ENCODE measurements at places on chromosomes 4 and X.

DNA sequence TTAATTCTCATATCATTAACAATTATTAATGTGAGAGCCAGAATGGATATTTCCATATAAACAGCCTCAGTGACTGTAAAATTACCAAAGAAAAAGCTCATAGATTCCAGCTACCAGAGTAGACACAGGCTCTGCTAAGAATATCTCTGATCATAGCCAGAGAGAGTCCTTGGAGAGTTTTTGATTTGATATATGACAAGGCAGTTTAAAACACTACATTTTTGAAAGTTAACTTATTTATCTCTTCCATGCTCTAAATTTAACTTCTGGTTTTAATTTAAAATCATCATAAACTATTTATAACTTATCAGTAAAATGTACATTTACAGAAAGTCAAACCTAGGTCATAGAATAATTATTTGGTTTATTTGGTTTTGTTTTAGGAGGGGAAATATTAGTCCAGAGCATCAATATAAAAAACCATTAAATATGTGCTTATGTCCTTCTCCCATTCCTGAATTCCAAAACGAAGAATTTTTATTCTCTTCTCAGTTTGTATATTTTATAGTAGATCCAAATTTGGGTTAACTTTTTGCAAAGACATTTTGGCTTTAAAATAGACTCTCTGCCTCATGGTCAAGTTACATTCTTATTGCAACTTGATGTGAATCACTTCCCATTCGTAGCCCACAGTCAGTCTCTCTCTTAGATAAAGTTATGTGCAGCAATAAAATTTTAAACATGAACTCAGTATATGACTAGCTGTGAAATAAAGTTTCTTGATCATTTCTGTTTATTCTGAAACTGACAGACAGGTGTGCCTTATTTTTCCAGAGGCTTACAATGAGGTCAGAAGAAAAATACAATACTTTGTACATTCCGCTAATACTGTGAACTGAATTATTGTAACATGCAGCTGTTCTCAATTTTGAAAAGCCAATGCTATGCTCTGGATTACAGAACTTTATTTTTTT, 267.1 kb downstream of the PAPSS1 start:
- DNase-seq, result no peak

DNA sequence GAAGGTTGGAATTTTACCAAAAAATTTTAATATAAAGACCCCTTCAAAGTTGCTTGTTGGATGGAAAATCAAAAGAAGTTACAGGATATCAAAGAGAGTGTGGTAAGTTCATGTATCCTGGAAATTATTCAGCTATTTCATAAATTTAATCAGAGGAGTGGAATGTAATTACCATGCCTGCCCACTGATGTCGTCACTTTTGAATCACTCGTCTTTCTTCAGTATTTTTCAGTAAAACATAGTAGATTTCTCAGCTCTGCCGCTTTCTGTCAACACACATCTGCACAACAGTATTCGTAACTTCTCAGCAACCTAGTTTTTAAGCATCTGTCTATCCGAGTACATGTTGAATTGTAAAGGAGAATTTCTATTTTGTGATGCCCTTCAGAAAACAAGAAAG, 2163.0 kb upstream of the AGA start:
- no peak for DNase-seq

DNA sequence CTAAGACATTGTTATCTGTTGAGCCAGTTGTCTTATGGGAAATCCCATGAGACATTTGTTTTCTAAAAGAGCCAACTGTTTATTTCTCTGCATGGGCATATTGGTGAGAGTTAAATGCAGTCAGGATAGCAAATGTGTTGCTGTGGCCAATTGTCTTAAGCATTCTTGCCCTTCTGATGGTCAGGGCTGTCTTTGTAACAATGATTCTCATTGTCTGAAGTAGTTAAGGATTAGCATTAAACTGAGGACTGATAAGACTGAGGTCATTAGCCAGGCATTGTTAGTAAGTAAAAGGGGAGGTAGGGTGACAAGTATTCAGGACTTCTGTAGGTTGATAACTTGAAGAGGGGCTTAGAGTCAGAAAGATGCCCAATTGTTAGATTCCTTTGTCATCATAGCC, 11.2 kb upstream of the MORF4L2 start:
- DNase-seq, result no peak

GRCh38 chr4:187944179-187944578, 51.4 kb upstream of the ZFP42 start:
- no peak for DNase-seq

- no peak for DNase-seq
Measured at GRCh38 chrX:56817179-56817578, 88.1 kb downstream of the NBDY start.

DNA sequence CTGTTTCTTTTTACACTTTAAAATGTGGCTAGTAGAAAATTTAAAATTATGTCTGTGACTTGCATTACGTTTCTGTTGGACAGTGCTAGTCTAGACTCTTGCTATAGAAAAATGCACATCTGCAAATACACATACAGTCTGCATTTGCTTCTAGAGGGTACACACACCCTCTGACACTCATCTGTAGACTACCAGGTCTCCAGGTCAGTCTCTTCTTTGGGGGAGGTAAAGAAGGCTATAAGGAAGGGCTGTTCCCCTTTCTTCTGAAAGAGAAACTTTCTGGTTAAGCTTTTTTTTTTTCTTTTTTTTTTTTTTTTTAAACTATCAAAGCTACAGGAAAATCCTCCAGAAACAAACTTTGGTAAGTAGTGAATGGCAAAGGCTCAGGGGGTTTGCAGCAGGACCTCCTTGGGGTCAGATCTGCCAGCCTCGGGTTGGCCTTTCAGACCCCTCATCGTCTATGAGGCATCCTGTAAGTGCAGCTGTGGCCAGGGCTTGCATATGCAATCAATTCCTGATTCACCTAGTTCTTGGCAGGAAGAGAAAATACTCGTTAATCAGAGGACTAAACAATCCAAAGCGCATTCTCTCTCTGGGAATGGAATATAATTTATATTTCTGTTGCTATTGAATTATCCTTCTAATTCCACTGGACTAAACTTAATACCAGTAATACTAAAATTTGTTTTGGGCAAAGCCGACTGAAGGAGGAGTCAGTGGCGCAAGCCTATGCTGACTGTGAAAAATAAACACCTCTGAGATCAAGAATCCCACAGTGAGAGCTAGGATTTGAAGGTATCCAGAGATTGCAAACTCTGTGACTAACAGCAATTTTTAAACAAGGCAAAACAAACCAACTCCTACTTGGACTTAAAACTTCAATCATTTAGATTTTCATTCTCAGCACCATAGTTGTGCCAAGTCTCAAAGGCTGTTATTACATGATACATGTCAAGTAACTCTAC, 109.3 kb upstream of the TBC1D9 start:
- DNase-seq, result no peak

DNA sequence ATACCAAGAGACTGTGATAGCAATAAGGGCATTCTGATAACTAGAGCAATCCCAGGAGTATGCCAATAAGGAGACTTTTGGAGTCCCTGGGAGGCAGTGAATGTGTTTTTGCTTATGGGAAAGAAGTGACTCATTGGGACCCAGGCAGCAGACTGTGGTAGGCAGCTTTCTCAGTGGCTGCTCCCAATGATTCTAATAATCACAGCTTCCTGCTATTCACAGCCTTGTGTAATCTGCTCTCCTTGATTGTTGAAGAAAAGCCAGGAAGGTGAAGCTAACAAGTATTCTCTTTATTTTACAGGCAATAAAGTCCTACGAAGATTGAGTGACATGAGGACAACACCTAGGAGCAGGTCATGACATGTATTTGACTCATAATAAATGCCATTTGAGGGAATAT, 70.3 kb upstream of the DDX60 start:
- no peak for DNase-seq

DNA sequence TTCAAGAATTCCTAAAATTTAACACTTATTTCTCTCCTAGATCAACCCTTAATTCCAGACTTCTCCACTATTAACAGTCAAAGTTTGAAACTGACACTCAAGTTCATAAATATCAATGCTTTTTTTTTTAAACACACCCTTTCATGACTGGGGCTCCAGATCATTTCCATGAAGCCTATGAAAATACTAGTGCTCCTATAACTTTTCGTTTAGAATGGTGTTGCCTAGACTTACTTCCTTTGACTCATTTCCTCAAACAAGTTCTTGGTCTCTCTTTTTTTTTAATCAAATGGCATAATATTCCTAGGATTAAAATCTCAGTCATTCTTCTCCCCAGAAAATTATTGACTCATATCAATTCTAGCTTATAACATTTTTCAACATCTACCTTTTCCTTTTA, 13.1 kb downstream of the ZMAT1 start:
- DNase-seq, result no peak

DNA sequence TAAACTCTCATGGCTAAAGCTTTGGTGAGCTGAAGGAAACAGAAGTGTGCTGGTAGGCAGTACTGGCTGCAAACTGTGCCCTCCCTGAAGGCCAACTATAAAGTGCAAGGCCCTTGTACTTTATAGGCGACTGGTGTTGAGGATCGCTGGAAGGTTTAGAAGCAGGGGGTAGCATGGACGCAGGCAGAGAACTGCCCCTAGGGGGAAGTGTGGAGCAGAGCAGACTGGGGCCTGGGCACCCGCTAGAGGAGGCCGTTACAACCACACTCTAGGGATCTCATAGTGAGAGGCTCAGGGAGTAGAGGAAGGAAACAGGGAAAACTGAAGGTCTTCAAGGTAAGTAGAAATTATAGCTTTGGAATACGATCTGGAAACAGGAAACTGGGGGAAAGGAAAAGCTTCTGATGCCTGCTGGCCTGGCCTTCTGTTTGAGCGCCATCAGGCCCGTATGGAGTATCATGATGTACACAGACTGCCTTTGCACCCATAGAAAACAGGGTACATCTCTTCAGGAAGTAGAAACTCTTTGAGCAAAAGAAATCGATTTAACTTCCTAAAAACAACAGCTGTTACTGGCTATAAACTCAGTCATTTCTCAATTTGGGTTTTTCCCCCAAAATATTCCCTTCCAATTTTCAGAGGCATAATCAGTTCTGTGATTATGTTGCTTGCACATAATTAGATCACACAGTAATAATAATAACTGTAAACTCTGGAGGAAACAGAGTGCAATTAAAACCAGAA, 23.9 kb upstream of the TMSB4X start:
- no peak for DNase-seq

GRCh38 chrX:13569479-13570260, at the start of gene EGFL6:
TSS of gene EGFL6 (plus strand) at chrX:13569601. CDS start at chrX:13569862, 261 bp downstream.
- DNase-seq, result no peak

- no peak for DNase-seq
Measured at GRCh38 chr4:33104273-33104672, 2384.1 kb downstream of the PCDH7 start.

- no peak for DNase-seq
Measured at GRCh38 chrX:53223955-53224859, 800 bp downstream of the KDM5C start.

- DNase-seq, result no peak
Measured at GRCh38 chr4:87030755-87031441, 96.1 kb downstream of the AFF1 start.

DNA sequence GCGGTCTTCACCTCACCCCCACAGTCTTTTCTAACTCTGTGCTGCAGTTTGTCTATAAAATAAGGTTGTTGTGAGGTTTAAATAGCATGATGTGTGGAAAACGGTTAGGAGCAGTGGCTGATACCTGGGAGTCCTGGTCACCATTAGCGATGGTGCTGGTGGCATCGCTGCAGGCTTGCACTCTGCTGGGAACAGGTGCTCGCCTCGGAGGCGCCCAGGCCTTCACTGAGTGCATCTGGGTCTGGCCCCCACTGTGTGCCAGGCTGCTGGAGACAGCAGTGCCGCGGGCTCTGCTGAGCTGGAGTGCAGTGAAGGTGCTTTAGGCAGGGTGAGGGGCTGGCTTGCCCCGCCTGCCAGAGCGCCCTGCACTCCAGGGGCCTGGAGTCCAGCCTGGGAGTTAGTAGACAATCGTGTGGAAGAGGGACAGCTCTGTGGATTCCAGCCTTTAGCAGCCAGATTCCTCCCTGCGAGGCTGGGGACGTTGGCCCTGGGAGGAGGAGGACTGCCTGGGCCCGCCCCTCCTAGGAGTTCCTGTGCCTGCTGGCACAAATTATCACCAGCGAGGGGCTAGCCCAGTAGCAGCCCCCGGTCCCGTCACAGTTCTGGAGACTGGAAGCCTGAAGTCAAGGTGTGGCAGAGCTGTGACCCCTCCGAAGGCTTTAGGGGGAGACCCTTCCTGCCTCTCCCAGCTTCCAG, 7.3 kb downstream of the RGS12 start:
- no peak for DNase-seq

GRCh38 chr4:88109123-88109881, 49.1 kb downstream of the ABCG2 start:
- DNase-seq, result no peak

DNA sequence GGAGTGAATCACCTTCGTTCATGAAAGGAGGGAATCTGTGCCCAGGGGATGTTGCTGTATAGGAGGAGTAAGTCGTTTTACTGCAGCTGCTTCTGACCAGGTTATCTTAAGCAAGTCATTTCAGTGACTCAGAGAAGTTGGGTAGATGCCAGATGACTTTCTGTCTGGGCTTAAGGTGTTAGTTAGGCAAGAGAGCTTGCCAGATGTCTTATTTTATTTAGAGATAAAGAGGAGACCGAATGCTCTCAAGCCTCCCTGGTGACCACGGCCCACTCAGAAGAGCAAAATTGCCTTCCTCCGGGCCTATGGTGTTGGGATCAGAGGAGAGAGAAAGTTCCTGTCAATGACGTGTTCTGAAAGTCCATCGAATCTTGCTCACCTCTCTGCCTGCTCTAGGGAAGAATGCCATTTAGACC, 16.3 kb upstream of the ZNF827 start:
- DNase-seq, result no peak

DNA sequence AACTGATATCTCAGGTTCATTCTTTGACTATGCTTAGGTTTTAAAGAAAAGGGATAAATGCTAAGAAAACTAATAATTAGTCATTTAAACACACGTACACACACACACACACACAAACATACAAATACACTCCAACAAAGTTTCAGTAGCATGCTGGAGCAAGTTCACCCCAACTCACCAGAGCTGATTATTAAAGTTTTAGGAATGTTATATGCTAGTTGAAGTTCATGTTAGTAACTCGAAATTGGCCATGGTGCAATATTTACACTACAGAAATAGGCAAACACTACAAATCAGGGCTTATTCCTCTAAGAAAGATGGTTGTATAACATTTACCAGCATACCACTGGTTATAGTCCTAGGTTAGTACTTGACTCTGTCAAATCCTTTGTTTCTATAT, 384.0 kb upstream of the DIPK2B start:
- DNase-seq, result no peak

DNA sequence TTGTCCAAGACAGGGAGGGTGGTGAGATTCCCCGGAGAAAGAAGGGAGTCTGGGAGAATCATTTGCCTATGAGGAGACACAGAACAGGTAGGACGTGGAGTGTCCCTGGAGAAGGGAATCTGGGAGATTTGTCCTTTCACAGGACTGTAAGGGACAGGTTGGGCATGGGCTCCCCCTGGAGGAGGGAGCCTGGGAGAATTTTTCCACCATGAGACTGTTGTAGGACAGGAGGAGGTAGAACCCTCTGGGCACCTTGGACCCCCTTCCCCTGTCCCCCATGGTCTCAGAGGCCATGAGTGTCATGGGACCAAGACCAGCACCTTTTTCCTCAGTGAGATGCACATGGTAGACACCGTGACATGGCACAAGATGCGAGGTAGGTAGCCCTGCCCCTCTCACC, 2.8 kb downstream of the PORCN start:
- DNase-seq, result no peak
